ENCODE measurements at places on chromosomes 3 and 15. TPM values are rescaled to one million over a fixed set of nuclear protein-coding genes. Genes with fewer than 3 reads are reported as not detected.

The HTR3C gene
- total RNA-seq, result not detected

The GOLGA8Q gene
- total RNA-seq, result 1.3 TPM

The OR5K2 gene
- total RNA-seq, result not detected

The HIGD2B gene
- total RNA-seq, result not detected

The MKRN2OS gene
- total RNA-seq, result 2.1 TPM

The CD86 gene
- 4.0 TPM for total RNA-seq

The CPLX3 gene
- 4.5 TPM for total RNA-seq

The SLC2A2 gene
- not detected for total RNA-seq

The CLSTN2 gene
- total RNA-seq, result 82.5 TPM

The MESP1 gene
- 16.7 TPM for total RNA-seq

DNA sequence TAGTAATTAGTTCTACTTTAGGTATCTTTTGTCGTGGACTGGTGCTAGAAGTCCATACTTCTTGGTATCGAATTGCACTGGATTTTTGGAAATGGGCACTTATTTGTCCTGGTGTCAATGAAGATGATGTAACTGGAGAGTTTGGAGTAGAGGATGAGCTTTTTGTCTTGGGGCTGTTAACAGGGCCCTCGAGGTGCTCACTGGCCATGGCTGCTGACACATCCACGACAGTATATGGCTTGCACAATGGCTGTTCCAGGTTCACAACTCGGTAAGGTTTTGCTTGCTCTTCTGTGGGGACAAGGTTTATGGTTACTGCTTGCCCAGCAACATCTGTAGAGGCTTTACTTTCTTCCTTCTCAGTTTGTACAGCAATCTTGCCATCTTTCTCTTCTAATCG is 109.4 kb upstream of the TSPAN3 start:
- DNase-seq, result no peak

GRCh38 chr15:101394056-101394630 is 95.4 kb downstream of the PCSK6 start:
- DNase-seq, result no peak

GRCh38 chr3:188007897-188008296 is 146.1 kb upstream of the LPP start:
- DNase-seq, result no peak

DNA sequence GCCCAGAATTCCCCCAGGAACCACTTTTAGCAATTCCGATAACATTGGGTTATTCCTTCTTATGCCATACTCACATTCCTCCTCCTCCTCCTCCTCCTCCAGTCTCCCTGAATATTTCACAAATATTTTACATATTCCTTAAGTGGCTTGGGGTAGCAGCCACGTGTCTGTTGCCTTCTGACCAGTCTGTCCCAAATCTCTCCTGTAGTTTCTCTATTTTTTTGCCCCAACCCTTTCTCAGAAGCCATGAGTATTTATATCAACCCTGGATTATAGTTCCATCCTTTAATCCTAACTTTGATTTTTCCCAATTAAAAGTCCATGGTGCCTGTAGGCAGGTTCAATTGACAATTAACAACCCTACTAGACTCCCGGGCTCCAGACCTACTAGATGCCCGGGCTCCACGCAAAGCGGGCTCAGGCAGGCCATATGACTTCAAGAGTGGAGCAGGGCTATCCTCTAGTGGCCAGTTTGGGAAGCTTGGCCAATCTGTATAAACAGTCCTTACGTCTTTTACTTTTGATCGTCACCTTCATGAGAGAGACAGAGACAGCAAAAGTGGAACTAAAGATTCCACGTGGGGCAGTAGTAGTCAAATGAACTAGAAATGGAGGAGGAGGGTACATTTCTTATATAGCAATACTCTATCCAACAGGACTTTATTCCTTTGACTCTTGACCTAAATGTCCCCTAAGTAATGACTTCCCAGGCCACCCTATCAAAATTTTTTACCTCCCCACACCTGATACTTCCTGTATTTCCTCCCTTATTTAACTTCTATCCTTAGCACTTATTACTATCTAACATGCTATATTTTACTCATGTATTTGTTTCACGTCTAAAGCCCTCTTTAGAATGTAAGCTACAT is 69.7 kb downstream of the USF3 start:
- DNase-seq, result peak; percentile 63

GRCh38 chr3:52431459-52432223 is 13.3 kb downstream of the SEMA3G start:
- no peak for DNase-seq

- no peak for DNase-seq
These were observed 63.5 kb downstream of the FEM1B start for GRCh38 chr15:68340726-68341671.

DNA sequence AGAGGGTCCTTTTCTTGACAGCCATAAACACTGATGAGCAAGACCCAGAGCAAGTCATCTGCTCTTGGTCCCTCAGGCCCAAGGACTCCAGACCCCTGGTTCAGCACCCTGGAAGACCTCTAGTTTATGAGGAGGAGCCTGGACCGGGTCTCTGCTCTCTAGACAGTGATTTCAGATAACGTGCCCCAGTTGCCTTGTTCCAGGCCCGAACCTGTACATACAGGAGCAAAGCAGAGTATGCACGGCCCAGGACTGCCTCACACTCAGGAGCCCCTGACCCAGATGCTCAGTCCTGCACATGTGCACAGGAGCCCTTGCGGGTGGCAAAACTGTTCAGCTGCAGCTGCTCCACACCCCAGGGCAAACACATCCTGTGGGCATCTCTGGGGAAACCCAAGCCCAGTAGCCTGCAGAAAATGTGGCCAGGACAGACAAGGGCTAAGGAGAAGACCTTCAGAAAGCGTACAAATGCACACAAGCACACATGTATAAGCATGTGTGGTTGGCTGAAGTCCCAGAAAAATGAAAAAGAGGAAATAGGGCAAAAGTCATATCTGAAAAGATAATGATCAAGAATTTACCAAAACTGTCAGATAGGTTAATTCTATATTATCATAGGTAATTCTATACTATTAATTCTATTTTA is 59.9 kb upstream of the CORO2B start:
- DNase-seq, result no peak

DNA sequence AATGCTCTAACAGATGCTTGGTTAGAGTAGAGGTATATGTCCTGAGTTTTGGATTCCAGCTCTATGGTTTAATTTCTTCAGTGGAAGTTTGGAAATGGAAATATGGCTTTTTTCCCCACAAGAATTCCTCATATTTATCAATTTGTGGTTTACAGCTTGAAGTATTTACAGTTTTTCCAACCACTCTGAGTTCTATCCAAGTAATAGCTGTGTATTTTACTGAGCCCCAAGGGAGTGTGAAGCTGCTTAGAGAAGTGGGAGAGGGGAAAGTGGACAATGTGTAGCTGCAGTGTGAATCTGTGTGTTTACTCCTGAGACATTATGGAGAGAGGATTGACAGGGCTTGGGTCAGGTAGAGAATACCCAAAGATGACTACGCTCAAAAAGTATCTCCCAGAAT is 54.5 kb downstream of the NEK11 start:
- no peak for DNase-seq

GRCh38 chr3:37126856-37127255 is 47.5 kb downstream of the LRRFIP2 start:
- no peak for DNase-seq

- DNase-seq, result no peak
These were observed 8.0 kb upstream of the PLXND1 start for GRCh38 chr3:129614435-129614834.

DNA sequence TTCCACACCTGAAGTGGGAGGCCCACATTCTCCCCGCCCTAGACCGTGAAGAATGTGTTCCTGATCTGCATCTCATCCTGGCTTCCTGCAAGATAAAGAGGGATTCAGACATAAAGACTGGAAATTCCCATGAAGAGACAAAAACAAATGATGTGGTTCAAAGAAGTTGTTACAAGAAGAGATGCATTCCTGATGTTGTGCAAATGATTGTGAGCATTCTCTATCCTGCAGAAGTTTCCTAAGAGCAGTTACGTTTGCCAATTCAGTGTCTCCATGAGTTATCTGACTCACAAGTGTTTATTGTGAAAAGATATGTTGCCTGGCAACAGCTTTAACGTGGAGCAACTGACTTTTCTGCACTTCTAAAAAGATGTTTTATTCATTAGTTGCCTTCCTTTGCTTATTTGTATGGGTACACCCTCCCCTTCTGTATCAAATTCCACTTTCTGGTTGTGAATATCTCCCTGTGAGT is 107.8 kb downstream of the ZIC4 start:
- DNase-seq, result no peak

GRCh38 chr15:46879032-46879770 is 838.1 kb upstream of the SEMA6D start:
- DNase-seq, result no peak

DNA sequence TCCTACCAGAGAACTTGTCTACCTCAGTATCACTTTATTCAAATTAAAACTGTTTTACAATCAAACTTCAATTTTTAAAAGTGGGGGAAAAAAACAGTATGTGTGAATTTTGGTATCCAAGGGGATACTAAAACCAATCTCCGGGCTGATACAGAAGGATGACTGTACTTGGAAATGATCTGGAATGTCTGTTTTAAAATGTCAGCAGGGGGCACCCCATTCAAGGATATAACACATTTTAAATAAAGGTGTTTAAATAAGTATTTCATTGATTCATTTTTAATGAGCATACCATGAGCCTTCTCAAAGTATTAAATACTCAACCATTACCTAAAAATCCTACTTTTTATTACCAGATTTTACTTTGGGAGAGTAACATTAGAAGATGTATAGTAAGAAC is 67.9 kb downstream of the ULK4 start:
- no peak for DNase-seq

DNA sequence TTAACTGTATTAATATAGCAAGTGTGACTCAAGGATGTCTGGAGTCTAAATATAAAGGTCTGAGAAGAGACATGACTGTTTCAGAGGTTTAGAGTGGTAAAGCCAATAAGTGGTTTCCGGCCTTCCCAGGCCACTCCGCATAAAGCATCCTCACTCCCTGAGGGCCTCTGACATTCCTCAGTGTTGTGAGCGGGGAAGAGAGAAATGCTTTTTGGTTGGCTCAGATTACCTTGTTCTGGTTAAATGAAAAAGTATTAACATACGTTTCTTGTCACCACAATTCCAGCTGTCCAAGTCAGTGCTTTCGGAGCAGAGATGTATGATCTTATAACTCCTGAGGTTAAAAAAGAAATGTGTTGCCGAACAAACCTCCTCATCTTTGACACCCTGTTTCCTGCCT is 103.8 kb downstream of the RBMS3 start:
- no peak for DNase-seq

- DNase-seq, result no peak
These were observed 33.5 kb downstream of the CLDN18 start for GRCh38 chr3:138043266-138044029.

- no peak for DNase-seq
These were observed 345.3 kb downstream of the TIGIT start for GRCh38 chr3:114639171-114639570.

DNA sequence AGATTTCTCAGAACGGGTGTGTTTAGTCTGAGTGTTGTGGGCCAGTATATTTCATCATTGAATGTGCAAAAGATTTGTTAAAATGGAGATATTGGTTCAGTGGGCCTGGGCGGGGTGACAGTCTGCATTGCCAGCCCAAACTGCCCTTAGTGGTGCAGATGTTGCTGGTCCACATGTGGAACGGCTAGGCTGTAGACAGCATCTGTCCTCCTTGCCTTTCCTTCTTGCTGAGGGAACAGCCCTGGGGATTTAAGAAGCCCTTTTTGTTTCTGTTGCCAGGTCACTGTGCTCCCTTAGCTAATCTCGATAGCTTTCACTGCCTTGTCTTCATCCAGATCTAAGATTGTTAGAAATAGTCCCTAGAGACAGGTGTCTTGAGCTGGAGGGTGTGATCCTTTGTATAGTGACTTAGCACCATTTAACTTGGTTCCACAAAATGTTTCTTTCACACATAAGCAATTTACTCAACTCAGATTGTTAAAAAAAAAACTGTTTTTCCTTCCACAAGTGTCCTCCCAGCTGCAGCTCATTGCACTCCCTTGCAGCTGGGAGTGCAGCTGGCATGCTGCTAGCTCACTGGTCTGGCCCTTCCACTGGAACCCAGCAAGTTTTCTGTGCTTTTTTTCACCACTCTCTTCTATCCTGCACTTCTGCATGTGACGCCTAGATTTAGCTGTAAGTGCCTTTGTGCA is 37.5 kb downstream of the GAP43 start:
- peak; percentile 45 for DNase-seq

DNA sequence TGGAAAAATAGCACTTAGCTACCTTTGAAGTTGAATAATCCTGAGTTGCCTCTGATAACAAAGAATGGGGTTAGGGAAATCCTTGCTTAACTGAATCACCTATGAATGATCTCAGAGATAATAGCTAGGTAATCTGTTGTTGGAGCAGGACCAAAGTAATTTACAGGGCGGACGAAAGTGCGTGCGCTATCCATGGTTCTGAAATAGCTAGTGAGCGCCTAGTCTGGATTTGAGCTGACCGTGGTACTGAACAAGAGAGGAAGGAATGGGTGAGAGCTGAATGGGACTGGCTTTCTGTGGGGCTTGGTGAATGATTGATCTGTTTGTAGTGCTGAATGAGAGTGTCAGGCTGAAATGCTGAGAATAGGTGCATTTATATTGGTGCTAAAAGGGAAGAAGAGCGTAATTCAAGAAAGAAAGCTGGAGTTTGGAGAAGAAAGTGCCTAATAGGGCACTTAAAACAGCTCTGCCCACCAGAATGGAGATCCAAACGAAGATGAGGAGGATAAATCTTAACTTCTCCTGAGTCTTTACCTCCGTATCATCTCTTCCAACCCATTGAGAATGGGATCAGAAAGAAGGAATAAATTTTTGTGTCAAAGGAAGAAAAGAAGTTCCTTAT is 10.1 kb downstream of the SCN10A start:
- no peak for DNase-seq

DNA sequence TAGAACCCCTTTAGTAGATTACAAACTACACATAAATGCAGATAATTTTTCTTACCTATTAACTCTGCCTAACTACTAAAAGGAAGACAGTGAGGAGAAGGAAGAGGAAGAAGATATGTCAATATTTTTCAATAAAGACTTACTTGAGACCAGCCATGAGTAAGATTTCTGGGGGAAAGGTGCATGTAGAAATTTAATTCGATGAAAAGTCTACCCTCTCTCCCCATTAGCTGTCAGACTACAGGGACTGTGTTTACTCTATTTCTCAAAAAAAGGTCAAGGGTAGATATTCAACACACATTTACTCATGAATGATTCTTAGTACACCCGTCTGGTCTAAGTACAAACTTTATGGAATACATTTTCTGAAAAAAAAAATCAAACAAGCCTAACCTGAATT is 6.8 kb downstream of the TSPAN3 start:
- DNase-seq, result no peak

- DNase-seq, result no peak
These were observed 203.8 kb upstream of the CD96 start for GRCh38 chr3:111338059-111338698.

- no peak for DNase-seq
These were observed 195.6 kb upstream of the NSMCE3 start for GRCh38 chr15:29465196-29465595.

- DNase-seq, result no peak
These were observed 42.5 kb upstream of the SPTSSB start for GRCh38 chr3:161413855-161414210.

GRCh38 chr3:166263460-166263859 is 426.2 kb upstream of the BCHE start:
- no peak for DNase-seq
